Hematopoietic multipotent progenitor cell treated with erythropoietin and hydrocortisone succinate and interleukin-3 and kit ligand, for 17 days (in vitro differentiated cells): ENCODE measurements at places on chromosomes 16 and 17.

- DNase-seq: no peak
Observed at GRCh38 chr16:81629896-81630634, 149.0 kb upstream of the PLCG2 start.

DNA sequence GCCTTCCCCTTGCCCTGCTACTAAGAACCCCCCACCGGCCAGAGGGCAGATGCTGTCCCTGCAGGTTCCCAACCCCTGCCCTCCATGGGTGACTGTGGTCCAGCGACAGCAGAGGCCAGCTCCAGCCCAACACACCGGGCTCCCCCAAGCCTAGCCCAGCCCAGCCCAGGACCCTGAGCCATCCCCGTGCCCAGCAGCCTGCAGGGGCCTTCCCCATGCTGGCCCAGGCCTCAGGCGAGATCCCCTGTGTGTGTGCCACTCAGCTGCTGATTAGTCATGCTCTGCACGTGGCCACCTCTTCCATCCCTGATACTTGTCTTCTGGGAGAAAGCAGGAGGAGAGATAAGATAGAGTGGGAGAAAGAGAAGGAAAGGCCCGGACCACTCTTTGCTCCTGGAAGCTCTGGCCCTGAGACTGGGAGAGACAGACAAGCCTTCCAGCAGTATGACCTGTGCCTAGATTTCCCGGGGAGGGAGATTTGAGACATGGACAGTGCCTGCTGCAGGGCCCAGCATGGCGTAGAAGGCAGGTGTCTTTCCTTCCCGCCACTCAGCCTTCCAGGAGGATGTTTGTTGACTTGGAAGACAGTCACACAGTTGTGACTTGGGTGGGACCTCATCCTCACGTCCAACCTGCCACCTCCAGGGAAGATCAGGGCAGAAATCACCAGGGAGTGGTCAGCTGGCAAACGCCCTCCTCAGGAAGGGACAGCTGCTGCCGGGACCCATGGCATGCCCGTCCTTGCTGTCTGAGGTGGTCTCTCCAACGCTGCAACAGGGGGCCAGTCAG, 41.3 kb upstream of the RASD1 start:
- no peak for DNase-seq

- no peak for DNase-seq
Observed at GRCh38 chr17:77282524-77283515, 142.1 kb downstream of the SEC14L1 start.

GRCh38 chr17:10790491-10791401, 13.2 kb downstream of the TMEM238L start:
- no peak for DNase-seq

GRCh38 chr17:72553051-72553755, 432.4 kb downstream of the SOX9 start:
- no peak for DNase-seq

DNA sequence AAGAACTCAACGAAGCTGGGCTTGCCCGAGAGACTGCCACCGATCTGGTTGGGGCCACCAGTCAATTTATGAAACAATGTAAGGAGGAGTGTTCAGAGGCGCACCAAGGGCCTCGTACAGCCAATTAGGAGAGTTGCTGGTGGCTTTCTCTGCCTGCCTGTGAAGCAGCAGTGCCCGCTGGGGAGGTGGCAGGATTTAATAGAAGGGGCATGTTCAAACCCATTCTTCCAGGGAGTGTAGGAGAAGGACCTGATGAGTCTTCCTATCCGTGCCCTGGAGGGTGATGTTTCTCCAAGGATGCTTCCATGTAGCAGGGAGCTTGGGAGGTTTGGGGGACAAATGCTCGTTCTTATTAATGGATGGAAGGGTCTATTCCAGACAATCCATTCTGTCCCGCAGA, 178.4 kb downstream of the CCDC182 start:
- no peak for DNase-seq

DNA sequence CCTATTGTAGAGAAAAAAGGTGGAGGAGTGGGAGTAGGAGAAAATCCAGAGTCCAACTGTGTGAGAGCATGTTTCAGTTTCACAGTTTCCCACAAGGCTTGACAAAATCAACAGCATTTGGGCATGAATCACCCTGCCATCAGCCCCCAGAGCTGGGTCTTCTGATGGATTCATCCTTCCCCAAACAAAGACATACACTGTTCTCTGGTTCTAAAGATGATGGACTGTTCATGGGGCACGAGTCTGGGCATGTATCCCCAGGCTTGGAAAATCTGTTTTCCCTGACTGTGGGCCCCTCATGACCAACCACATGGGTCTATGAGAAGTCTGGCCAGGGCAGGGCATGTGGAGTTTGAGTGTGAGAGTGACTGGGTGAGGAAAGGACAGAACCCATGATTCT, 210.4 kb upstream of the IRX5 start:
- no peak for DNase-seq

DNA sequence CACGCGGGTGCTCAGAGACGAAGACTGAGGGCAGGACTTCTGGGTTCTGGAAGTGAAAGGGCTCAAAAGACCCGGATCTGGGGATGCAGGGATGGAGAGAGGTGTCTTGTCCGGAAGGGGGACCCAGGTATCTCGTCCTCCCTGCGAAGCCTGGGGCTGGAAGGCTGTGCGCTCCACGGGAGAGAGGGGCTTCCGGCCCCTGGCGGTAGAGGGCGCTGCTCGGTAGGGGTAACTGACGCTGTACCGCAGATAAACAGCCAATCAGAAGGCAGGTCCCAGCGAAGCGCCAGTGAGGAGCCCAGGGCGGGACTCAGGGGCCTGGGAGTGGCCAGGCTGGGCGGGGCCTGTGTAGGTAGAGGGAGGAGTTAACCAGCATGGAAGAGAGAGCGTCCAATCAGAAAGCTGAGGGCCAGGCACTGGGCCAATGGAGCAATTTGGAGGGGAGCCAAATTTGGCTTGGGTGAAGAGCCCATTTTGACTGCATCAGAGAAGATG, 804 bp downstream of the TGFB1I1 start:
- DNase-seq: peak; percentile 97

- DNase-seq: no peak
Observed at GRCh38 chr16:12602811-12603698, 200.6 kb downstream of the CPPED1 start.

GRCh38 chr17:76550712-76551615, 11.1 kb downstream of the PRCD start:
- DNase-seq: no peak

GRCh38 chr16:56896244-56896643, 31.2 kb downstream of the SLC12A3 start:
- DNase-seq: no peak

DNA sequence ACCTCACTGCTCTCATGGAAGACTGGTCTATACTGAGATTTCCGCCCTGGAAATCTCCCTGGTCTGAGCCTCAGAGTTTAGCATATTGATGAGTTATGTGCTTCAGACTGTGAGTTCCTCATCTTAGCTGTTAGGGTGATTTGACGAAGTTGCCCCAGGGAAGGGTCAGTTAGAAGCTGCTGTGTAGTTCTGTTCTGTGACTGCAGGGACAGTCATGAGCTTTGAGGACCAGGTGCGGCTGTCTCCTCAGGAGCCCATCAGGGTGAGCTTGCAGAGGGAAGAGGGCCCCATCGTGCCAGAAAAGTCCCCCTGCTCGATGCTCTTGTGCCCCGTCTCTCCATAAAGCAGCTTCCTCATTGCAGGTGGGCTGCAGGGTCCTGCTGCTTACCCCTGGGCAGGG, 28.3 kb upstream of the IL17C start:
- no peak for DNase-seq

- DNase-seq: no peak
Observed at GRCh38 chr17:81828656-81829055, 4.4 kb downstream of the MCRIP1 start.

DNA sequence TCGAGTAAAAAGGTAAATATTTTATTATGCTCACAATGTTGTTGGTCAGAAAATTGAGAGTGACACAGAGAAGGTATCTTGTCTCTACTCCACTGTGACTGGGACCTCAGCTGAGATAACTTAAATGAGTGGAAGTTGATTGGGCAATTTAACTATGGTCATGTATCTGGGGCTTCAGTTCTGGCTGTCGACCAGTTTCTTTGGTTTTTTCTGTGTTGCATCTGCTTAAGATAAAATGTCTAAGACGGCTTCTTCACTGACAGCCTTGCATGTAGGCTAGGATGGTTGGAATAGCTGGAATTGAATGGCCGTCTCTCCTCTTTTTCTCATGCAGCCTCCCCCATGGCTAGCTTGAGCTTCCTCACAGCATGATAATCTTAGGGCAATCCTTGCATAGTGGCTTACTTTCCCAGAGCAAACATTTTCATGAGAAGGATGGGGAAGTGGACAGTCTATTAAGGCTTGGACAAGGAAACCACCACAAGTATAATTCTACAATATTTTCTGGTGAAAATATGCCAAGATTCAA, 433.7 kb downstream of the KIF2B start:
- no peak for DNase-seq

DNA sequence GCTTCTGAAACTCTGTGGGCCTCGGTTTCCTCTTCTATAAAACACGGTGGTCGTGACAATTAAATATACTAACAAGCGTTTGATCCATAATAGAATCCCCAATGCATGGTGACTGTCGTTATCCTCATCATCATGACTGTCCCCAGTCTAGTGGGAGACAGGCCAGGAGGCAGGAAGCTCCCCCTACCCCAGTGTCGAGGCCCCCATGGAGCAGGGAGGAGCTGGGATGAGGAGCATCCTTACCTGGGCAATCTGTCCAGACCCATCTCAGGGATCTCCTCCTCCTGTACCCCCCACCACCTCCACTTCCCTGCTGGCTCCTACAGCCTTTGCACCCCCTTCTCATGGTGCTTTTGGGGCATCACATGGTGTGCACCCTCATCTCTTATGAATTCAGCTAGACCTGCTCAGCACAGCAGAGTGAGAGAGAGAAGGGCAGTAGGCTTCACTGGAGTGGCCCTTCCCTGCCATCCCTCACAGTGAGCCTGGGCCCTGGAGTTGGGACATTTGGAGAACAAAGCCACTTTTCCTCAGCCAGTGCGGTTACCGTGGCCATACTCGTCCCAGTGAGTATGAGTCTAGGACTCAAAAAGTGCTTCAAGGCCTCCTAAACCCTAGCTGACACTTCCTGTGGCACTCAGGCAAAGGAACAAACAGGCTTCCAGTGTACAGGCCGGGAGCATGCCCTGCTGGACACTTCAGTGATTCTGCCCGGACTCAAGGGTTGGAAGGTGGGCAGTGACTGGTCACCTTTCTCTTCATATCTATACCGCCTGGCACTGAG, 148.6 kb downstream of the CLEC16A start:
- no peak for DNase-seq

GRCh38 chr17:72150632-72151460, 30.0 kb downstream of the SOX9 start:
- DNase-seq: no peak

DNA sequence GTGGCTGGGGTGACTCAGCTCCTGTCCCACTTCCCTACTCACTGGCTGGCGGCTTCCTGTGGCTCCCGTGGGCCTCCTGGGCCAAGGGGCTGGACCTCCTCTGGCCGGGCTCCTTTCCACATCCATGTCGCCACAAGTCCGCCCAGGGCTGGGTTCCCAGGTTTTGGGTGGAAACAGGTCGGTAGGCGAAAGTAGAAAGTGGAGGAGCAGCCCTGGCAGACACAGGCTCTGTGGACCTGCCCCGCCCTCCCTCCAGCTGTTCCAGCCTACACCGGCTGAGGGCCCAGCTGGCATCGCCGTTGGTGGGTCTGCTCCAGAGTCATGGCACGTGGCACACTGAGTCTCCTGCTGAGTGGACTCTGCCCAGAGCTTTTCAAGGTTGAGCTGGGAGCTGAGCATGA, 28.7 kb downstream of the GSE1 start:
- DNase-seq: no peak

DNA sequence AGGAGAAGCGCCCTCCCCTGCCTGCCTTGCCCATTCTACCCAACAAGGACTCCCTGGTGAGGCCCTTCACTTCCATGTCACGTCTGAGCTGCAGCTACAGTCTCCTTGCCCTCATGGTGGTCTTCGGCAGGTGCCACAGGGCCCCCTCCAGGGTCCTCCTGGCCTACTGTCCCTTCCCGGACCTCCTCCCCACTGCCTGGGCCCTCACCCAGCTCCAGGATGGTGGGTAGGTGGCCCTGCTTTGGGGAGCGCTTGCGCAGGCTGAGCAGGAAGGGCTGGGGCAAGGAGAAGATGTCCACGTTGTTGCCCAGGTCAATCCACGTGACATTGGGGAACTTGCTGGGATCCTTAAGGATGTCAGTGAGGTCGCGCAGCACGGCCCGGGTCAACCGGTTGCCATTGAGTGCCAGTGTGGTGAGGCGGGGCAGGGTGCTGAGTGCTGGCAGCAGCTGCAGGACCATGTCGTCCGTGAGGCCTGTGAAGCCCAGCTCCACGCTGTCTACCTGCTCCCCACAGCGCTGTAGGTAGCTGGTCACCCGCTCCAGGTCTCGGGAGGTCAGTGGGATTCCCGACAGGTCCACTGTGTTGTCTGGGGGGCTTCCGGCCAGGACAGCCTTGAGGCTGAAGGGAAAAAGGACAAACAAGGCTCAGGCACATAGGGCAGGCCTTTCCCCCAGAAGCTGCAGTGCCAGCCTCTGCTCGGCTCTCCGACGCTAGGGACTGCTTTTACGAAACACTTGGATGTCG, 28.3 kb downstream of the TRPV2 start:
- DNase-seq: no peak

- DNase-seq: peak; percentile 7
Observed at GRCh38 chr17:66200685-66201092, 8.8 kb upstream of the CEP112 start.
